Activated T-helper 2 cell treated with anti-CD3 and anti-CD28 coated beads, Interferon-gamma antibody, Interleukin-2, Interleukin-4, amounts not matched to agents 10 μg/mL and 5 μg/mL and 100 μg/mL, durations not matched to agents 14 hours and 24 hours and 36 hours (primary cell): ENCODE measurements at places on chromosomes 3 and 15. TPM values are rescaled to one million over a fixed set of nuclear protein-coding genes. Genes with fewer than 3 reads are reported as not detected.

Gene MAP1A
- total RNA-seq = 1.9 TPM in 2 replicates

Gene CHRD
- 0.07 TPM in 1 of 2 replicates, not detected in the other for total RNA-seq

Gene C2CD4B
- 0.14 and 0.16 TPM in 2 replicates for total RNA-seq

Gene FBN1
- total RNA-seq = 0.80 and 1.2 TPM in 2 replicates

Gene ATP8B4
- 69.7 and 75.3 TPM in 2 replicates for total RNA-seq

Gene QARS1
- 209 and 226 TPM in 2 replicates for total RNA-seq

Gene HYKK
- 0.74 and 0.89 TPM in 2 replicates for total RNA-seq

Gene CCDC39
- not detected in 2 replicates for total RNA-seq

Gene GRIP2
- total RNA-seq = not detected in 2 replicates

Gene PLA2G4E
- total RNA-seq = not detected in 2 replicates

Gene MUC13
- not detected in 2 replicates for total RNA-seq

Gene TMEM158
- total RNA-seq = 1.7 and 1.9 TPM in 2 replicates

Gene CAMKV
- total RNA-seq = 0.39 and 0.46 TPM in 2 replicates

Gene EFHB
- 0.94 TPM in 1 of 2 replicates, not detected in the other for total RNA-seq

Gene ITPKA
- 4.7 and 5.7 TPM in 2 replicates for total RNA-seq

DNA sequence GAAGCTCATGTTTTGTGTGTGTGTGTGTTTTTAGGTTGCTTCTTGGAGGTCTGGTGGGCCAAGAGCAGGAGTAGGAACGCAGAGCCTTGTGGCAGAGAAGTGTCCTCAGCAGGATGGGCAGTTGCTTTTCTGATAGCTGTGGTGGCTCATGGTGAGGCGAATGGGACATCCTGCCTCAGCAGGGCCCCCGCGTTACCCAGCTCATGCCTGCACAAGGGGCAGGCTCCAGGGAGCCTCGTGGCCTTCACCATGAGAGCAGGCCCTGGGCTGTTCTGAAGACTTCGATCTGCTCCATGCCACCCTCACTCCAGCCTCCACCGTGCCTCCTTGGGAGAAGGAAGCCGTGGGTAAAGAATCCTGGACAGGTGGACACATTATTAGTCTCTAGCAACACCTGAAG, 33.4 kb upstream of the CTXND1 start:
- H3K27me3 ChIP-seq = peaks cover 10% of the 10 kb centered on the region
- peaks cover 2% of the 10 kb centered on the region for H3K4me1 ChIP-seq
- DNase-seq = no peak

GRCh38 chr3:190746531-190746930, 116.0 kb downstream of the GMNC start:
- H3K4me3 ChIP-seq = no peak overlapping the region
- no peak overlapping the region for H3K27ac ChIP-seq
- H3K27me3 ChIP-seq = peaks cover 4% of the 10 kb centered on the region
- no peaks in the 10 kb centered on the region for H3K36me3 ChIP-seq
- DNase-seq = no peak
- H3K4me1 ChIP-seq = no peaks in the 10 kb centered on the region

GRCh38 chr3:172511783-172512762, 11.2 kb downstream of the TNFSF10 start:
- peaks cover 75% of the 10 kb centered on the region for H3K4me1 ChIP-seq
- H3K27ac ChIP-seq = peak overlapping the region; percentile 90
- H3K36me3 ChIP-seq = peaks cover 97% of the 10 kb centered on the region
- peak; percentile 63 for DNase-seq
- no peaks in the 10 kb centered on the region for H3K27me3 ChIP-seq
- peak overlapping the region; percentile 43 for H3K4me3 ChIP-seq

DNA sequence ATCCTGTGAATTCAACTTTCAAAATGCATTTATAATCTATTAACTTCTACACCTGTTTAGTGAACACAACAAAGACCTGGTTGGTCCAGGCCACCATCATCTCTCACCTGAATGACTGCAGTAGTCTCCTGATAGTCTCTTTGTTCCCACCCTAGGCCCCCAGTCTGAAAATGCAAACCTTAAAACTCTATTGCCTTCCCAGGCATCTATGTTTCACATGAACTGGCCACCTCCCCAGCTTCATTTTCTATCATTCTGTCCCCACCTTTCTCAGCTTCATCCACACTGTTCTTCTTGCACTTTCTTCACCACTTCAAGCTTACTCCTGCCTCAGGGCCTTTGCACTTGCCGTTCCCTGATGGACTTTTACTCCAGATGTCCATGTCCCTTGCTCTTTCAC, 45.0 kb downstream of the CLSTN2 start:
- H3K27ac ChIP-seq = no peak overlapping the region
- peaks cover 2% of the 10 kb centered on the region for H3K27me3 ChIP-seq
- DNase-seq = no peak
- H3K4me1 ChIP-seq = no peaks in the 10 kb centered on the region

- no peak overlapping the region for H3K27ac ChIP-seq
- no peaks in the 10 kb centered on the region for H3K27me3 ChIP-seq
- no peak for DNase-seq
- peaks cover 5% of the 10 kb centered on the region for H3K36me3 ChIP-seq
- peaks cover 17% of the 10 kb centered on the region for H3K4me1 ChIP-seq
Observed at GRCh38 chr3:156732261-156732660, 57.9 kb downstream of the TIPARP start.

DNA sequence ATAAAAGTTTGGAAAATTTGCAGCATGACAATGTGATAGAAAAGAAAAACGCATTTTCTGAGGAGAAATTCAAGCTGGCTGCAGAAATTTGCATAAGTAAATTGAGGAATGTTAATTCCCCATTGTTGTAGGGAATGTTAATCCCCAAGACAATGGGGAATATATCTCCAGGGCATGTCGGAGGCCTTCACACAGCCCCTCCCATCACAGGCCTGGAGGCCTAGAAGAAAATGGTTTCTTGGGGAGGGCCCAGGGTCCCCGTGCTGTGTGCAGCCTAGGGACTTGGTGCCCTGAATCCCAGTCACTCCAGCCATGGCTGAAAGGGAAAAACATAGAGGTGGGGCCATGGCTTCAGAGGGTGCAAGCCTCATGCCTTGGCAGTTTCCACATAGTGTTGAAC, 101.1 kb downstream of the BOC start:
- no peaks in the 10 kb centered on the region for H3K27me3 ChIP-seq
- no peak overlapping the region for H3K27ac ChIP-seq
- H3K4me1 ChIP-seq = no peaks in the 10 kb centered on the region
- no peak overlapping the region for H3K4me3 ChIP-seq
- peaks cover 4% of the 10 kb centered on the region for H3K36me3 ChIP-seq
- DNase-seq = no peak

DNA sequence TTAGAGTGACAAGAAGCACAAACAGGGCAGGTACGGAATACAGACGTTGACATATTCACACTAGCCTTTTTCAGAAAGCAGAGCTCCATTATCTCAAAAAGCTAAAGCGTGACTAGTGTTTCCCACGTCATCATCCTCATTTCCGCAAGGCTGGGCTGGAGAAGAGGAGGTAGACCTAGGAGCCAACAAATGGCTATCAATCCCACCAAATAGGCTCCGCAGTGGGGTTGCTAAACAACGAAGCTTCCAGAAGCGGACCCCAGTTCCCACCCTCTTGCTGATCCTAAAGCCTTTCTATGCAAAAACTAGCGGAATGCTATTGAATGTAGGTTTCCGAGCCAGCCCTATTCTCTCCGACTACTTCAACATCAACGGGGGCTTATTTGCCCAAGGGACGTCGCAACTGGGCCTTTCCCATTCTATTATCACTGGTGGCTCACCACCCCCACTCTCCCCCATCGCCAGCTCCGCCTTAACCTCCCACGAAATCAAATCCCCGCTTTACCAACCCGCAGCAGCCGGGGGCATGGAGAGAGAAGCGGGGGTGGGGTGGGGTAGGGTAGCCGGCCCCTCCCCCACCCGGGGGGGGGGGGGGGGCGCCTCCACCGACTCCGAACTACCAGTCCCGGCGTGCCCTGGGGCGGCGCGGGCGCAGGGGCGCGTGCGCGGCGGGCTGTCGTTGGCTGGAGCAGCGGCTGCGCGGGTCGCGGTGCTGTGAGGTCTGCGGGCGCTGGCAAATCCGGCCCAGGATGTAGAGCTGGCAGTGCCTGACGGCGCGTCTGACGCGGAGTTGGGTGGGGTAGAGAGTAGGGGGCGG, at the start of gene MORF4L1:
TSS of gene MORF4L1 (plus strand) at position 736 of the 817 bp plus-strand sequence. CDS start 128 bp downstream, outside the sequence.
- H3K27me3 ChIP-seq = no peaks in the 10 kb centered on the region
- H3K36me3 ChIP-seq = peaks cover 22% of the 10 kb centered on the region
- H3K27ac ChIP-seq = peak within 1 kb of the TSS; percentile 100
- H3K4me1 ChIP-seq = peaks cover 22% of the 10 kb centered on the region

DNA sequence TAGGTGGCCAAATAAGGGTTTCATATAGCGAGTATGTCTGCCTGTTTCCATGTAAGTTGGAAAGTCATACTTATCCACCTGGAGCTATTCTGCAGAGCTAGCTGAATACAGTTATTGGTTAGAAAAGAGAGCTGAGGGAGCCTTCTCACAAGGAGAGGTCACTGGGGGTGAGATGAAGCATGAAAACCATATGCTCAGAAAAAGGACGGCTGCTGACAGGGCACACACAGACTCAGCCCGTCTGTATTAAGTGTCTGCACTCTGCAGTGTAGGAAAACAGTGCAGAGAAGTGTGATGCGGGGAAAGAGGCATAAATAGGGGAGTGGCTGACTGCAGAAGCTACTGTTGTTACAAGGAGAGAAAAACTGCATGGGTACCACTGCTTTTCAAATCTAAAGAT, 58.2 kb downstream of the C3orf70 start:
- no peaks in the 10 kb centered on the region for H3K4me1 ChIP-seq
- H3K4me3 ChIP-seq = no peak overlapping the region
- no peaks in the 10 kb centered on the region for H3K36me3 ChIP-seq
- no peak for DNase-seq
- H3K27ac ChIP-seq = no peak overlapping the region

- H3K27ac ChIP-seq = no peak overlapping the region
- no peak for DNase-seq
- no peaks in the 10 kb centered on the region for H3K4me1 ChIP-seq
- no peak overlapping the region for H3K4me3 ChIP-seq
- no peaks in the 10 kb centered on the region for H3K36me3 ChIP-seq
Observed at GRCh38 chr3:81951106-81951505, 189.7 kb upstream of the GBE1 start.

DNA sequence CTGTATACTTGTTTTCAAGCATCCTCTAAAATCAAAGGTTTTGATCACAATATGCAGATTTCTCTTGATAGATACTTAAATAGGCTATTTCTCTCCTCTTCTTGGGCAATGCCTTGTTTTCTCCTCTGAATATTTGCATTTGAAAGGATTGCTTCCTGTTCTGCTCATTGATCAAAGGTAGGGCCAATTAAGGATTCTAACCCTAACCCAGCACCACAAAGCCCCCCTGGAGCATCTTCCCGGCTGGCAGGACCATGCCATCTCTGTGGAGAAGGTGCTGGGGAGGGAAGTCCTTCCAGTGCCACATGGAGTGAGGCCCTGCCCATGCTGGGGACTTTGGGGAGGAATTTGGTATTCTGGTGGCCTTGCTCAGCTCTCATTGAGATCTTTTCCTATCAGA, 11.3 kb upstream of the NIPA2 start:
- peaks cover 47% of the 10 kb centered on the region for H3K36me3 ChIP-seq
- no peak overlapping the region for H3K4me3 ChIP-seq
- no peak overlapping the region for H3K27ac ChIP-seq

DNA sequence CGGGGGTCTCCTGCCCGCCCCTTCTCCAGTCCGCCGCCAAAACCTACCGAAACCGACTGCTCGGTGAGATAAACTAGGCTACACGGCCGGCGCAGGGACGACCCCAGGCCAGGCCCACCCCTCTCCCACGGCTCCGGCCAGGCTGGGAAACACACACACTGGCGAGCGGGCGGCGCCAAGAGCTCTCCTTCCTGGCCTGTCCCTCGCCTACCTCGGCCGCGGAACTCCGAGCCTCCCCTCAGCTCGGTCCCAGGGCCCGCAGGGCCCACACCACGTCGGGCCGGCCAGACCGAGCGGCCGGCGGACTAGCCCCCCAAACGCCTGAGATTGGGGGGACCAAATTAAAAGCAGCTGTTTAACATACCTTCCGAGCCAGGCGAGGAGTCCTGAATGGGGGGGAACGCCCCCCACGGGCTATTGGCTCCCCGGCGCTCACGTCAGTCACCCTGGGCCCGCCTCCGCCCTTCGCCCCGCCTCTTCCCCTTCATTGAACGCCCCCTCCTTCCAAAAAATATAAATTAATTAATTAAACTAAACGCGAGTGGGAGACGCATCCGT, 4.0 kb upstream of the SIN3A start:
- H3K36me3 ChIP-seq = no peaks in the 10 kb centered on the region
- H3K27ac ChIP-seq = peak overlapping the region; percentile 89
- DNase-seq = peak; percentile 83
- peak overlapping the region; percentile 84 for H3K4me3 ChIP-seq
- peaks cover 14% of the 10 kb centered on the region for H3K4me1 ChIP-seq
- no peaks in the 10 kb centered on the region for H3K27me3 ChIP-seq

- H3K4me3 ChIP-seq = peak overlapping the region; percentile 27
- H3K27ac ChIP-seq = peak overlapping the region; percentile 88
- H3K36me3 ChIP-seq = peaks cover 45% of the 10 kb centered on the region
- H3K4me1 ChIP-seq = peaks cover 72% of the 10 kb centered on the region
Observed at GRCh38 chr3:32420126-32421038, 28.7 kb downstream of the CMTM7 start.

GRCh38 chr15:92097474-92098178, 244.1 kb downstream of the SLCO3A1 start:
- H3K36me3 ChIP-seq = peaks cover 43% of the 10 kb centered on the region
- H3K27me3 ChIP-seq = no peaks in the 10 kb centered on the region
- H3K27ac ChIP-seq = no peak overlapping the region

- no peak overlapping the region for H3K27ac ChIP-seq
- no peak for DNase-seq
Observed at GRCh38 chr15:83062768-83063180, 4.3 kb downstream of the BTBD1 start.

- no peak overlapping the region for H3K4me3 ChIP-seq
- H3K27me3 ChIP-seq = no peaks in the 10 kb centered on the region
- no peak for DNase-seq
- no peaks in the 10 kb centered on the region for H3K36me3 ChIP-seq
Observed at GRCh38 chr3:154214306-154214705, 93.1 kb downstream of the ARHGEF26 start.

- H3K27me3 ChIP-seq = peaks cover 17% of the 10 kb centered on the region
- H3K4me3 ChIP-seq = no peak overlapping the region
- no peak overlapping the region for H3K27ac ChIP-seq
- no peak for DNase-seq
- peaks cover 4% of the 10 kb centered on the region for H3K4me1 ChIP-seq
Observed at GRCh38 chr15:43208052-43209002, 12.5 kb downstream of the EPB42 start.

DNA sequence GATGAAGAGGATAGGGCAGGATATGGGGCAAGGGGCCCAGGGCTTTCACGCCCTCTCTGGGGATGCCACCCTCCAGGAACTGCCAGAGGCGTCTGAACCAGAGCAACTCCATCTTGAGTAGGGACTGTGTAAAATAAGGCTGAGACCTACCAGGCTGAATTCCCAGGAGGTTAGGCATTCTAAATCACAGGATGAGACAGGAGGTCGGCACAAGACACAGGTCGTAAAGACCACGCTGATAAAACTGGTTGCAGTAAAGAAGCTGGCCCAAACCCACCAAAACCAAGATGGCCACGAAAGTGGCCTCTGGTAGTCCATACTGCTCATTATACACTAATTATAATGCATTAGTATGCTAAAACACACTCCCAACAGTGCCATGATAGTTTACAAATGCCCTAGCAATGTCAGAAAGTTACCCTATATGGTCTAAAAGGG, 40.7 kb downstream of the HERC1 start:
- no peak for DNase-seq
- H3K4me1 ChIP-seq = peaks cover 26% of the 10 kb centered on the region
- H3K27me3 ChIP-seq = no peaks in the 10 kb centered on the region
- peaks cover 21% of the 10 kb centered on the region for H3K36me3 ChIP-seq
